ENCODE measurements at places on chromosomes 2 and 18.
A peak's percentile ranks its signal among the peaks of the same experiment; 100 is the strongest.

- no peak for DNase-seq
Observed at GRCh38 chr18:6819332-6819731, 89.8 kb downstream of the ARHGAP28 start.

DNA sequence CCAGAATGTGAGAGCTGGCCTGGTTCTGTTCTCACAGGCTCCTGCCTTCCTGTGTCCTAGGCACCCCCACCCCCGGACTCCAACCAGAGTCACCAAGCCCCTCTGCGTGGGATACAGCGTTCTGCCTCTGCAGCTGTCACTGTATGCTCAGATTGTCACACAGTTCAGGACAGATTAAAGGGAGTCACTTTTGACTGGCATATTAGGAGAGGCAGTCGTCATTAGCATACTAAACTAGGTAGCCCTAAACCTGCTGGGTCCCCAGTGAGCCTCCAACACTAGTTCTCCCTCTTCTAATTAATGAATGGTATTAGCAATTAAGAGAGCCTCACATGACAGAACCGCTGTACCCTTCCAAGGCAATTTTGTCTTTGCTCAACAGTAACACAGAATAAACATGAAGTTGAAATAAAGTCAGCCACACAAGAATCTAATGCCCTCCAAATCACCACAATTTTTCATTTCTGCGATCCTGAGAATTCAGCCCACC, 340.2 kb downstream of the CMPK2 start:
- DNase-seq: no peak

DNA sequence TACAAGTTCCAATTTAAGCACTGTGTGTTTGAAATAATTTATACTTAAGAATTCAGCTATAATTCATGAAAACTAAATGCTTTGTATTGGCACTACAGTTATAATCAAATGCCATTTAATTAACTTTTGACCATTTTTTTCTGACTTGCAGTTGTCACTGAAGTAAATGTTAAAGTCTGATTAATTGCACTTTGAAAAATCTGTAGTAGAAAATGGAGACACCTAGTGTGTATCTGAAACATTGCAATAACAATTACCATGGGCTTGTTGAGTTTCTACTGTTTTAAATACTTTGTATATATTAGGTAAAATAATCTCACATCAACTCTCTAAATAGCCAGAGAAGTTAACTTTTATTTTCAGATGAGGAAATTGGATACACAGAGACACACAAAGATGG, 458.6 kb upstream of the FSIP2 start:
- DNase-seq: peak; percentile 16

DNA sequence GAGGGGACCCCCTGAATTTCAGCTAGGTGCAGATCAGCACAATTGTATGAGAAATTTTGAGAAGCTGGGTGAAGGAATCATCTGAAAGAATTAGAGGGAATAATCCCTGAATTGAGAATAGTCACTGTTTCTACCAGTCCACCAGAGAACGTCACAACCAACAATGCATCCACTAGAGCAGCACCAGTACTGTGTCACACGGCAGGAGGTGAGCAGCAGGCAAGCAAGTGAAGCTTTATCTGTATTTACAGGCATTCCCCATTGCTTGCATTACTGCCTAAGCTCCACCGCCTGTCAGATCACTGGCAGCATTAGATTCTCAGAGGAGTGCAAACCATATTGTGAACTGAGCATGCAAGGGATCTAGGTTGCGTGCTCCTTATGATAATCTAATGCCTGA, 40.7 kb downstream of the GDF7 start:
- DNase-seq: no peak

GRCh38 chr2:191404568-191404991, 159.4 kb downstream of the MYO1B start:
- DNase-seq: no peak

DNA sequence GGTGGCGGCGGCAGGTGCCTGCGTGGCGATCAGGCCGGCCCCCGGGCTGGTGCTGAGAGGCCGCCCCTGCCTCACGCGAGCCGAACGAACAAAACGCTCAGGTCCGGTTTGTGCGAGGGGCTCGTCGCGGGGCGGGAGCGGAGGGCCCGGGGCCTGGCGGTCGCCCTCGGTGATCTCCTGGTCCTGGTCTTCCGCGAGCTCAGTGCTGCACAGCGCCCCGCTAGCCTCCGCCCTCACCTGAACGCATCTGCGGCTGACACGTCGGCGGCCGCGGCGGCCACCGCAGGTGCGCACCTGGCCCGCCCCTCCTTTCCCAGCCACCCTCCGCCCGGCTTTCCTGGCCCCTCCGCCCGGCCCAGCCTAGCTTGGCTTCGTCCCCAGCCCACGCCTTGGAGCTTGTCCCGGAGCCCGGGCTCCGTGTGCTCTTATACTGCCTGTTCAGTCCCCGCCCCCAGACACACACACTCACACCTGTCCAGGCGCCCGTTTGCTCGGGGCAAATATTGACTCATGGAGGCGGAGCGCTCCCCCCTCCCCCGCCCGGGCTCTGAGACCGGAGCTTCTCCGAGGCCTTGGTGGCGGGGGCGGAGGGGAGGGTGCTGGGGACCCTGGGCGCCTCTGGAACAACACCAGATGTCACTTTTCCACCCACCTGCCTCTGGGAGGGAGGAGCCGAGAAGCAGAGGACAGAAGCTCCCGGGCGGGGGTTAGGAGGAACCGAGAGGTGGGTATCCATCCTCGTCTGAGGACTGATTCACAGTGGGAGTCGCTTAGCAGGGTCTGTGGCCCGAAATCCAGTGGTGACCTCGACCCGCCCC, 8.6 kb upstream of the CRYBA2 start:
- DNase-seq: no peak

GRCh38 chr18:13910986-13911385, 4.3 kb downstream of the MC2R start:
- DNase-seq: no peak

- no peak for DNase-seq
Observed at GRCh38 chr18:38362286-38362792, 796.7 kb upstream of the CELF4 start.

DNA sequence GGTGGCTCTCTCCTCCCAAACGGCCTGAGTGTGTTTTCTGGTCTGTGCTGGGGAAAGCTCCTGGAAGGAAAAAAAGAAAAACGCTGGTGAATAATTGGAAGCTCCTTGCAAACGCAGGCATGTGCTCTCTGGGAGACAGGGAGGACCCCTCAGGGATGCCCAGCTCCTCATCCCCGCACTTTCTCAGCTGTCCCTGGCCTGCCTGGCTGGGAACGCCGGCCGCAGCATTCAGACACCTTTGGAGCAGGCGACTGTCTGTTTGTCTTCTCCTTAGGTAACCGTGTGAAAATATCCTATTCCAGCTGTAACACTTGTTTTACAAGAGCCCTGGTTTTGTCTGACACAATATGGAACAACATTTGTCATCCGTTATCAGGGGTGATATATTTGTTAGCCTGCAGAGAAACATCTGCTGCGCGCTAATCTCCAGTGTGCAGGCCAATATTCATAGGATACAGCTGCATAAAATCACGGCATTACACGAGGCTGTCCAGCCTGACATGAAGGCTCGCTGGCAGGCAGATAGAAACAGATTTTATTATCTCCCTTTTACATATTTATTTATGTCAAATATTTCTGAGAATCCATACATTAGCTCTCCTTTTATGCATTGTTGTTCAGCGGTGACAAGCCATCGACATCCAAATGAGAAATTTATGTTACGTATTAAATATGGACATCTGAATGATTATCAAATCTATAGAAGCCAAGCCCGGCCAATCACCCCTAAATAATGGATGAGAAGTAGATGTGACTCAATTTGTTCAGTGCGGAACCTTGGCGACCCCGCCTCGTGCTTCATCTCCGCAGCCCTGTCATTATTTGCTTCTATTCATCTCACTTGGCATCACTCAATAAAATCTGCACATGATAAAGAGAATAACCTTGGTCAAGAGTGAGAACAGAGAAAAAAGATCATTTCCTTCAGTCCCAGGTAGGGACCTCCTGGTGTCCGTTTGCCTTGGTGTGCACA, 675.1 kb upstream of the SALL3 start:
- no peak for DNase-seq

DNA sequence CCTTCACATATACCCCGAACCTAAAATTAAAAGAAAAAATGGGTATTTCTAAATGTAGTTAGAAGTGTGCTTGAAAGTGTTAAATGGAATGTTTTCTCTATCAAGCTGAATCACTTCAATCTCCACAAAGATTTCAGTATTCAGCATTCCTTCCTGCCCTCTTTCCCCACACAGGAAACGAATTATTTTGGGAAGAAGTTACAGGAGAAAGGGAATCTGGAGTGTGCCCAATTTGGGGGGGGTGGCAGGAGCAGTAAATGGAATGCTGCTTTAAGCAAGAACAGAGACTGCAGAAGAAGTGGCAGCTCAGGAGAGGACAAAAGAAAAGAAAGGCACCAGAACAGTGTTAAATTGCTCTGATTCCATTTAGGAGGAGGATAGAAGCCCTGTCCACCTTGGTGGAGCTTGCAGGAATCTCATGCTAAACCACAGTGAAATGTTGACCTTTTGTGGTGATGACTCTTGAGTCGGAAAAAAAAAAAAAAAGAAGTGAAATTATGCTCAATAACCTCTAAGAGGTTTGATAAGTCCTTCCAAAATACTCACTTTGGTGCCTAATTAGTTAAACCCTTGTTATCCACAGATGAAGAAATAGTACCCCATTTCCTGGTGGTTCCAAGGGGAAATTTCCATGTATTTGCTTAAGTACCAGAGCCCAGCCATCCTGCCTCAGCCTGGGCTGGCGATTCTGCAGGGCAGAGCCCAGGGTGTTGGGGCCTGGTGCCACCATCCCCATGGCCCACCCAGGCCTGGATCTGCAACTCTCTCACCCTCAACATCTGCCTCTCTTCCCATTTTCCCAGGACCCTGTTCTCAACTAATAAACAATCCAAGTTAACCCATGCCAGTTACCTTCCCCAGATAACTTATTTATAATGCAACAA, 56.5 kb downstream of the MYO5B start:
- DNase-seq: no peak

DNA sequence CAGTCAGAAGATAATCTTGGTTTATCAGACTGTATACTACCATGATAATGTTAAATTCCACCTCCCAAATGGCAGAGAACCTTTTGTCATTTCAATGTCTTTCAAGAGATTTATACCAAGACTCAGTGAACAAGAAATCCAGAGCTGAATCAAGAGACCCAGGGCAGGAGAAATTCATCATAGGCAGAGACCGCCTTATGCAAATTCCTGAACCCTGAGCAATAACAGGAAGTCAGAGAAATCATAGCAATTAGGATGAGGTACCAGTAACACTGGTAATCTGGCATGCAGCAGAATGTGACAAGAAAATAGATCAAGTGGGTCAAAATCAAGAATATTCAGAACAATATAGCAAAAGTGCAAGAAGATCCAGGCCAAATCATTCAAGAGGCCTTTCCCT, 412.4 kb upstream of the LRATD1 start:
- peak; percentile 1 for DNase-seq

DNA sequence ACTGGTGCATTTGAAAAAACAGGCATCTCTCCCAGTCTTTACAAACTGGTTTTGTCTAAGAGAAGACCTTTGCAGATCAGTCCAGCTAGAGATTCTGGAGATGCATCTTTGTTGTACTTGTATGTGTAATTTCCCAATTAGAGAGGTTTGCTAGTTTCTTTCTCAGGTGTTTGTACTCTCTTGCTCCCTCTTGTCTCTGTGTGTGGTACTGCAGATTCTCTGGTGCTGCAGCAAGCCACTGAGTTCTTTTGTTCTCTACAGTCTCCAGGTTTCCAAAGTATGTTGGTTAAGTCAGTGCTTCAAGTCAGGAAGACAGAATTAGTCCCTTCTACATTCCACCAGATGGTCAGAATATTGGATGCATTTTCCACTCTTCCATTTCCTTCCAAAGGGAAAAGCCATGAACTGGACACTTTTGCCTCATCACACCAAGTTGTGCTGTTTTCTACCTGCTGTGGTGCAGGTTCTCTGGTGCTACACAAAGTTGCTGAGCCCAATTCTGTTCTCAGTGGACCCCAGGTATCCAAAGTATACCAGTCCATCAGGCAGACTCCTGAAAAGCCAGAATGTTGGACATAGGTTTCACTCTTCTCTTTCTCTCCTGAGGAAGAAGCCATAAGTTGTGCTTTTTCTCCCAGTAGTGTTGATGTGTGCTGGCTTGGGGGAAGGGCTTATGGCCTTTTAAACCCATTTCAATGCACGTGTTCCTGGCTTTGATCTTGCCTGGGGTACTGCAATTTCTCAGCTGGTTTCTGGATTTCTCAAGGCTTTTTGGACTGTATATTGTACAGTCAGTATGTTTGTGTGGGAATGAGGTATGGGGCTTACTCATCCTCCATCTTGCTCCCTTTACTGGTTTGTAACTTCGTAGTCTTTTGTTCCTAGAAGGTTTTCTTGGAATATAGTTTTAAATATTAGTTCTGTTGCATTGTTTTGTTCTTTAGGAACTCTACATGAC, 29.8 kb downstream of the EPC2 start:
- DNase-seq: peak; percentile 66

DNA sequence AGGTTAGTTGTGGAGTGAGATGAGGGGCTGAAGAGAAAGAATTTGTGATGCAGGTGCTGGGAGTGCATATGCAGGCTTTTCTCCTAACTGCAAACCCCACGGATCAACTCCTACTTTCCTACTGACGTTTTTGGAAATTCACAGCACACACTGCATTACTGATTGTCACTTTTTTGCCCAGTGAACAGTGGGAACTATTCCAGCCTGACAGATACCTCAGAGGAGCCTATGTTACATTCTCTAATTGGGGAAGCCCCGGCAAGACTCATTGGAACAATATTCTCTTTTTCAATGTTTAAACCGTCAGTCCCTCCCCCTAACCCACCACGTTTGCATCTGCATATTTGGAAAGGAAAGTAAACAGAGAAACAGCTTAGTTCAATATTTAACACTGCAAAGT, 126.2 kb downstream of the DPP4 start:
- DNase-seq: no peak

DNA sequence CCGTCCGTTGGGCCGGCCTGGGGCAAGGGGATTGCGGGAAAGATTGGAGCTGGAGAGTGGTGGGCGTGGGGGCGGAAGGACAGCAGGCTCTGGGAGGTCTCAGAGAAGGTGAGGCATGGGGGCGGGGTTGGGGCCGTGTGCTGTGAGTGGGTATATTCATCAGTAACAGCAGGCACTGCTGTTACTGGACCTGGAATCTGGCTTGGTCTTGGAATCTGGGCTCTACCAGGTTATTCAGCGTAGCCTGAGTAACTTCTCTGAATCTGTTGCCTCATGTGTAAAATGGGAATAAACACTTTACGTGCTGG, 435 bp downstream of the RNF181 start:
- DNase-seq: no peak

DNA sequence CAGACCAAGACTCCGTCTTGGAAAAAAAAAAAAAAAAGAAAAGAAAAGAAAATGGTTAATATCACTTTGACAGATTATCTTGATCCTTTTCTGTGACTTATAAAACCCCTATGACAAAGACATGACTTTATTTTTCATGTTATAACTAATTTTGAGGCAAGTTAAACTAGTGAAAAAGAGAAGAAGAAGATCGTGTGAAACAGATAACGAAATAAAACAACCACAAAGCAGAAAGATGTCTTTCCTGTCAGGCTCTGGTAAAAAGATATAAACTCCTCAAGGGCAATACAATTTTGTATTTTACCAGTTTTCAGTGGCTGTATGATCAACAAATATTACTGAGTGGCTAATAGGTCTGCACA, 13.4 kb upstream of the RBMS1 start:
- no peak for DNase-seq

GRCh38 chr2:240620149-240620731, 5.0 kb upstream of the GPR35 start:
- no peak for DNase-seq

- peak; percentile 70 for DNase-seq
Observed at GRCh38 chr2:64062840-64063239, 43.6 kb upstream of the VPS54 start.

All from fibroblast of mammary gland (primary cell).